ENCODE measurements at places on chromosomes 2 and 18. TPM values are rescaled to one million over a fixed set of nuclear protein-coding genes. Genes with fewer than 3 reads are reported as not detected.

The STPG4 gene
- total RNA-seq = not detected

The ARL6IP6 gene
- total RNA-seq = 13.4 TPM

The ZSCAN30 gene
- total RNA-seq = 45.8 TPM

The NGEF gene
- total RNA-seq = 0.81 TPM

The NR4A2 gene
- 11.5 TPM for total RNA-seq

The ANKRD53 gene
- 0.49 TPM for total RNA-seq

The GMCL1 gene
- total RNA-seq = 24.1 TPM

The REG3A gene
- 2.8 TPM for total RNA-seq

The DCC gene
- not detected for total RNA-seq

The IL36B gene
- total RNA-seq = not detected

The ASPRV1 gene
- total RNA-seq = 3.2 TPM

The ZNF804A gene
- total RNA-seq = 0.14 TPM

The ALPI gene
- not detected for total RNA-seq

The HADHB gene
- total RNA-seq = 50.2 TPM

The TNFRSF11A gene
- 14.2 TPM for total RNA-seq

The CDH7 gene
- total RNA-seq = not detected

The FBXO41 gene
- total RNA-seq = 3.5 TPM

The AKAIN1 gene
- not detected for total RNA-seq

The SERPINB4 gene
- total RNA-seq = not detected

All from thoracic aorta (tissue), 2 donors.